ENCODE measurements at places on chromosomes 6 and 20.
A peak's percentile ranks its signal among the peaks of the same experiment; 100 is the strongest.

DNA sequence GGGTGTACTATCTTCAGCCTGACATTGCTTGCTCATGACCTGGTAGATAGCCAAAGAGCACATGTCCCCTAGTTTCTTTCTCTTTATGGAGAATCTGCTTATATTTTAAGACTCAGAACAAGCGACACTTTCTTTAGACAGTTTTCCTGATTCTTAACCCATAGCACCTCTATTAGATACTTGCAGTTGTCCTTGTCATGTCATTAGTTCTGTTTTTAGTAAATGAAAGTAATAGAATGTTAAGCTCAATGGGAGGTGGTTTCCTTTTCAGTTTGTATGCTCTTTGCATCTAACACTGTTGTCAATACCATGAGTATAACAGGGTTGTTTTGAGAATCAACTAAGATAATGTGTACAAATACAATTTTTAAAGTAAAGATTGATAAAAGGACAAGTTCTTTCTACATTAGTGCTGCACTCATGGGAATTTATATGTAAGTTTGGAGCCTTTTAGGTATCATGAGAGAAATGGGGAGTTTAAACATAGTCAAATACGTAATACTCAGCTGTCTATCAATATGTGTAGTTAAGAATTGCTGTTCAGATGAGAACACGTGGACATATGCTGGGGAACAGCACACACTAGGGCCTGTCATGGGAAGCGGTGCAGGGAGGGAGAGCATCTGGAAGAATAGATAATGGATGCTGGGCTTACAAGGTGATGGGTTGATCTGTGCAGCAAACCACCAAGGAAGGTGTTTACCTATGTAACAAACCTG is 124.3 kb downstream of the GRM1 start:
- DNase-seq: no peak

DNA sequence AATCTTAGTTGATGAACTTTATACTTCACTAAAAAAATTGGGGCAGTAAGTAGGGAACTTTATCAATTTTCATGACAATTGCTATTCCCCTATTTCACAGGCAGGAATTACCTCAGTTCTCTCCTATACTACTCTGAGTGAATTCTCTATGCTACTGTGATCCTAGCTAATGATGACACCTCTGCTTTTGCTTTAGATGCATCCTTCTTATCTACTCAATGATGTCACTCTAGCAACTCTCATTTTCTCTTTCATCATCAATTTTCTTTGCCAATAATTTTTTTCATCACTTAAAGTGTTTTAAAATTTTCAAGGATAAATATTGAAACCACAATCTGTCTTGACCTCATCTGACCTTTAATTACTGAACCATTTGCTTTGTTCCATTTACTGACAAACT is 8.1 kb downstream of the DEFB114 start:
- no peak for DNase-seq

DNA sequence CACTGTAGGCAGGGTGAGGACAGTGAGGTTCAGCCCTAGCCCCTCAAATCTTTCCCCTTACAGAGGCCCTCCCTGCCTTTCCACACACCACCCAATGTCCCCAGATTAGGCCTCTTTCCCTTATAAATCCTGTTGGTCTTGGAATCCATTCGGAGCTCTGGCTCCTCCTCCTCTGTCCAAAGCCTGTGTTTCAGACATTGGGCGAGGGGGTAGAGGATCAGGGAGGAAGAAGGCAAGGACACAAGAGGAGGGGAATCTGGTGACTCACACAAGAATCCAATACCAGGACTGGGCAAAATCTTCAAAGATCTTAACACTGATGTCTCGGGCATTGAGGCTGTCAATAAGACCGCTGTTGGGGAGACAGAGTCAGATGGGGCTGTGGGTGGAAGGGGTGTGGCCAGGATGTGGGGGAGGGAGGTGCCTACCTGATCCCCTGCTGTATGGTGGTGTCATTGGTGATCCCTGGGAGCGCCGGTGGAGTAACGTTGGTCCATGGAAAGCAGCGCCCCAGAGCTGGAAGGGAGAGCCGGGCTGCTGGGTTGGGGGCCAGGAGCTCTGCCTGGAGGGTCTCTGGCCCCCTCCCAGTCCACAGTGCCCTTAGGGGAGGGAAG is 7.6 kb downstream of the SLC44A4 start:
- no peak for DNase-seq

DNA sequence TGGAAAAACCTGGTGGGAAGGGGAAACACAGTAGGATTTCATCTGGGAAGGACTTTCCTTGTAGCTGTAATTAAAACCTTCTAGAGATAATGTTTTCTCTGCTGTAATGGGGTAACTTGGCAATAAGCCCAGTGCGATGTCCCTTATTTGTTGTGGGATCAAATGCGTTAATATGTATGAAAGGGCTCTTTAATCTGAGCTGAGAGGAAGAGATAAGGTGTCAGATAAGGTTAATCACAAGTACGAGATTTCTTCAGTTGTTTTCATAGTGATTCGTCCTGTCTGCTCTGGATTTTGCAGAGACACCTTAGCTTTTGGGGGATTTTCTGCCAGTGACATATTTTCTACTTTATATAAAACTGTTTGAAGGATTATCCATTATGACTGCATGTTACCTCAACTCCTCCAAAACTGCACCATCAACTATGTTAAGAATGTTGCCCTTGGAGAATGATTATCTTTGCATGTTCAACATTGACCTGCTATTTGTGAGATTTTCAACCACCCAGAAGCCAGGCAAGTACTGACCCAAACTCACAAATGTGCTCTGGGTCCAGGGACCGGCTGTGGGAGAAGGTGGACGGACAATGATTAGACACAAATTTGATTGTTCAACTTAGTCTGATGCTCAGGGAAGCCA is 21.2 kb upstream of the ELOVL5 start:
- no peak for DNase-seq

GRCh38 chr6:11210386-11211138 is 21.9 kb downstream of the NEDD9 start:
- DNase-seq: no peak

DNA sequence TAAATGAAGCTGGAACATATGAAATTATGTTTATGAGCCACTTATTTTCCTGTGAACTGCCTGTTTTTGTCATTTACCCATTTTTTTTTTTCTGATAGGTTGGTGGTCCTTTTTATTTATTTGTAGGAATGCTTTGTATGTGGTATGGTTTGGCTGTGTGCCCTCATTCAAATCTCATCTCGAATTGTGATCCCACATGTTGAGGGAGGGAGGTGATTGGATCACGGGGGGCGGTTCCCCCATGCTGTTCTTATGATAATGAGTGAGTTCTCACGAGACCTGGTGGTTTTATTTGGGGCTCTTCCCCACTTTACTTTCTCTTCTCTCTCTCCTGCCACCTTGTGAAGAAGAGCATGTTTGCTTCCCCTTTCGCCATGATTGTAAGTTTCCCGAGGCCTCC is 77.3 kb downstream of the CDH26 start:
- no peak for DNase-seq

DNA sequence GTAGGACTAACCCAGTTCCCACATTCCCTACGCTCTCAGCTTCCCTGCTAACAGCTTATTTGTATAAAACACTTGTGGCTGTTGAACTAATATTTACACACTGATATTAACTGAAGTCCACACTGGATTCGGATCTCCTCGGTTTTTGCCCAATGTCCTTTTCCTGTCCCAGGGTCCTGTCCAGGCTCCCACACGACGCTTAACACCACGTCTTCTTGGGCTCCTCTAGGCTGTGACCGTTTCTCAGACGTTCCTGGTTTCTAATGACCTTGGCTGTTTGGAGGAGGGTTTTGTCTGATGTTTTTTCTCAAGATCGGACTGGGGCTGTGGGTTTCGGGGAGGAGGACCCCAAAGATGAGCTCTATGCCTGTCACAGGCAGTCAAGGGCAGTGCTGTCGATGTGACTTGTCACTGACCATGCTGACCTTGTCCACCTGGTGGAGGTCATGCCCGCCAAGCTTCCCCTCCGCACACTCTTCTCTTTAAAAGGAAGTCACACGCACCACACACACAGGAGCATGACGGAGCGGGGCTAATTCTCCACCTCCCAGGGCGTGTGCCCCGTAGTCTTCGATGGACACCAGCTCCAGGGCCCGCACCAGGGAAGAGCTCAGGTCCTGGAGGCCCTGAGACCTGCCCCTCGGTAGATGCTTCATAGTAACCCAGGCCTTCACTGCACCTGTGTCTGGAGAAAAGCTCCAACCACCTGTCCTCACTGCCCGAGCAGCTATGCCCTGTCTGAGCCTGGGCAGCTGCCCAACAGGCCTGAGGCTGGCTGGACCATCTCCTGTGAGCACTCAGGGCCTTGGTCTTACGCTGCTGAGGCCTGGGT is 72.0 kb downstream of the TTLL2 start:
- DNase-seq: no peak

GRCh38 chr20:9202420-9203080 is 133.7 kb downstream of the PLCB4 start:
- no peak for DNase-seq

GRCh38 chr6:38852215-38852614 is 137.1 kb downstream of the DNAH8 start:
- no peak for DNase-seq

- no peak for DNase-seq
Measured at GRCh38 chr6:81204731-81205130, 547.8 kb downstream of the TENT5A start.

DNA sequence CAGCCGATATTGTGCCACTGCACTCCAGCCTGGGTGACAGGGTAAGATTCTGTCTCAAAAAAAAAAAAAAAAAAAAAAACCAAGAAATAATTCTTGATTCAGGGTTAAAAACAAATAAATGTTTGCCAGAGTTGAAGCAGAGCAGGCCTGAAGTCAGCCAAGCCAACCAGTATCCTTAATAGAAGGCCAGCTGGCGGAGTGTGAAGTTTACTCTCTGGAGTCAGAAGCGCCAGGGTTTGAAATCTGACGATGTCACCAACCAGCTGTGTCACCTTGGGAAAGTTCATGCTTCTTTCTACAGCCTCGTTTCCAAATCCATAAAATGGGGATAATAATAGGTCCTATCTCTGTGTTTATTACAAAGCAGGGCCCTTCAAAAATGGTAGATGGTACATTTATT is 73.0 kb upstream of the ENPP5 start:
- no peak for DNase-seq

- DNase-seq: no peak
Measured at GRCh38 chr6:76881414-76881813, 581.9 kb downstream of the HTR1B start.

DNA sequence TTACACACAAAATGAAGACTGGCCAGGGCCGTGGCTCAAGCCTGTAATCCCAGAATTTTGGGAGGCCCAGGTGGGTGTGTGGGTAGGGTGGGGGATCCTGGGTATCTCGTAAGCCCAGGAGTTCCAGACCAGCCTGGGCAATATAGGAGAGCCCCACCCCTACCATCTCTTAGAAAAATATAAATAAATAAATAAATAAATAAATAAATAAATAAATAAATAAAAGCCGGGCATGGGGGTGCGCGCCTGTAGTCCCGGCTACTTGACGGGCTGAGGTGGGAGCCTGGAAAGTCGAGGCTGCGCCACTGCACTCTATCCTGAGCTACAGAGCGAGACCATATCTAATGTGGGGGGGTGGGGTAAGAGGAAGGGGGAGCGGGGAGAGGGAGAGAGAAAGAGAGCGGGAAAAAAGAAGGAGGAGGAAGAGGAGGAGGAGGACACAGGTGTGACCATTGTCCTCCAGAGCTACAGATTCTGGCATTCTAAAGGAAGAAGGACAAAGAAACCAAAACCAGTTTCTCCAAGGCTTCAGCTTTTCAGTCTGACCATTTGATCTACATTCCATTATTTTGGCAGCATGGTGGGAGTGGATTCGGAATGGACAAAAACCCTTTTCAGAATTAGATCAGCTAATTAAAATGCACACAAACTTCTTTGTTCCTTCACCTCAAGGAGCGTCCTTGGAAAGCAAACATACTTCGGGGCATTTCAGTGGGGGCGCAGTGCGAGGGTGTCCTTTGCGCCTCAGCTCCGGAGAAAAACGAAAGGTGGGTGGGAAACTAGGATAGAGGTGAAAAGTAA is 577 bp upstream of the C6orf141 start:
- no peak for DNase-seq

GRCh38 chr6:95087394-95088097 is 489.8 kb upstream of the MANEA start:
- DNase-seq: no peak

DNA sequence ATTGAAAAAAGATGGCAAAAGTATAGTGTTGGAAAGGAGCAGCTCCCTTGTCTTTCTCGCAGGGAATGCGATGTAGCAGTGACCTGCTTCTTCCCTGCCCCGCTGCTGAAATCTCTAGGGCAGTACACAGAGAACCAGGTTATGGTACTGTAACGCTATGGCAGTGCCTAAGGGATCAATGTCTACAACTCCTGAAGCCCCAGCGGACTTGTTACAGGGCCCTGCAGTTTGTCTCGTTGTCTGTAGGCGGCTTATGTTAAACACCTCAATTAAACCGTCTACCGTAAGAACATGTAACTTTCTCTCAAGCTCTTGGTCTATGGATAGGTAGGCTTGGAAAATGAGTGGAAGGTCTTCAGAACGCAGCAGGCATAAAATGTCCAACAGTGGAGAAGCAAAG is 44.8 kb upstream of the SLC17A4 start:
- no peak for DNase-seq

GRCh38 chr20:10225439-10226060 is 6.9 kb downstream of the SNAP25 start:
- no peak for DNase-seq

- no peak for DNase-seq
Measured at GRCh38 chr20:34193051-34193450, 48.2 kb upstream of the ASIP start.

DNA sequence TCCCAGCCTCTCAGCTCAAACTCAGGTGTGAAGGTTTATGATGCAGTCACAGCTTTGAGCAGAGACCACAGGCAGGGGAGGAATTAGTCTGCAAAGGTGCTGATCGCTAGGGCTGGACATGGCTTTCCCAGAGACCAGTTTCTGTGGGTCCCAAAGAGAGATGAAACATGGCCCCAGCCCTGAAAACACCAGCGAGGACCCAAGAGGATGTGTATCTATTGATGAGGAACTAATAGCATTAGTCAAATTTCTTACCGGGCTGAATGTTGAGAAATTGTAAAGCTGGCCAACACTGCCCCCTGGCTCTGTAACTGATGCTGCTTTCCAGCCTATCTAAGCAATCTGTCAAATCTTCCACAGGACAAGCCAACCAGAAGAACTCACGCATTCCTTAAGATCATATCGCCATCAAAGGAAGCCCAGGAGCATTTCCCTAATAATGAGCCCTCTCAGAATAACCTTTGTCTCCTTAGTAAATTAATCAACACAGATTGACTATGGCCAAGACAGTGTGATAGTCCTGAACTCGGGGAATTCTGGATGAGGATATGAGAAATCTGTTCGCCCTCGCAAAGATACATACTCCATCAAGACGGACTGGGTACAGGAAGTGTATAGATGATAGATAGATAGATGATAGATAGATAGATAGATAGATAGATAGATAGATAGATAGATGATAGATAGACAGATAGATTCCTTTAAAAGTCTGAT is 7.8 kb upstream of the ACSS1 start:
- peak; percentile 26 for DNase-seq

DNA sequence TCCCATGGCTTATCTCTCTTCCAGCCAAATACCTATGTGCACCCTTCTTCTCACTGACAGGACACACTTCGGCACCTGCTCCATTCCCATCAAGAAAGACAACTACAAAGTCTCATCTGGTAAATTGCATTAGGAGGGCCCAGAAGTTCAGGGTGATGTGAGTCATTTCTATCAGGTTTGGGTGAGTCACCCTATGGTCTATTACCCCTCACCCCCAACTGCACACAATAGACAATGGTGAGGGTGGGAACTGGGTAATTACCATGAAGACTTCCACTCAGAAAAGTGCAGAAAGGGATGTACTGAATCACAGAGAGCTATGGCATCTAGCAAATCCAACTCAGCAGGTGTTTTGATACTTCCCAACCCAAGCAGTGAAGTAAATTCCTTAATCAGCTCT is 54.8 kb downstream of the OPN5 start:
- no peak for DNase-seq

GRCh38 chr6:99236010-99236409 is 113.5 kb downstream of the FAXC start:
- DNase-seq: no peak
